SK-N-DZ (cell line): ENCODE measurements at places on chromosomes 12 and 14.

DNA sequence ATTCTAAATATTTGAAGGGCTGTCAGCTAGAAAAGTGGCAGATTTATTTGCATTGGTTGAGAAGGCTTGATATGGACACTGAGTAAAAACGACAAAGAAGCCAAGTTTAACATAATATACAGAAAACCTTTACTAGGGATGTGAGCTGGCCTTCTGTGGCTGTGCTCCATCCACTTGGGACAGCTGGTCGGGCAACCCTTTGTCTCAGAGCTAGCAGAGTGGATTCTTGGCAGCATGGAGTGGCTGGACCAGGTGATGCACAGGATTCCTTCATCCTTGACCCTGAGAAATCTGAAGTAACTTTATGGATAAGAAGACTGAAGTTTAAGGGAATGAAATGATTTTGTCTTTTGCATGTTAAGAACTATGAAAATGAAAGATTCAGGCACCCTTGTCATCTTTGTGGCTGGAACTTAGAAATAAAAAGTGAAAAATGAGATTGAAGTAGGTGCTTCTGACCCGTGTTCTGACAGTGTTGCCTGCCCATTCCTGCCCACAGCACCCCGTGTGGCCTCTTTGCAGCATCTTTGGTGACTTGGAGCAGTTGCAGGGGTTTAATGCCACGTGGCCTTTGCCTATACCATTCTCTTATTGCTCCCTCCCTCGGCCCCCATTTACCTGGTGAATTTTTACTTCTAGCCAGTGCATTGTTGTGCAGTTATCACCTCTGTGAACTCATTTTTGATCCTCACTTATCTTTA lies 32.6 kb downstream of the PELI2 start:
- DNase-seq: no peak

GRCh38 chr14:94239406-94239805 lies 53.7 kb downstream of the SERPINA10 start:
- DNase-seq: no peak

GRCh38 chr12:48572326-48572725 lies 2.5 kb upstream of the LALBA start:
- DNase-seq: no peak

DNA sequence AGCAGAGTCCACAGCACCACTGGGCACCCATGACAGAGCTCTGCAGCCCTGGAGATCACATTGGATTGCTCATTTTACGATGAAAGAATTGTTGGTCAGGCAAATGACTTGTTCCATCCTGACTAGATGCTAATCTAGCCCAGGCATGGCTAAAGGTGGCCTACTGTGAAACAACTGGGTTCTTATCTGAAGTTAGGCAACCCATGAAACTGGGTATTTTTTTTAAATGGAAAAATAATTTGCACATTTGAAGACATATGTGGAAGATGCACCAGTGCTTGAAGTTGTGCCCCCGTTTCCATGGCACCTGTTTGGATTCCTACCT lies 8.3 kb downstream of the PYGL start:
- no peak for DNase-seq

DNA sequence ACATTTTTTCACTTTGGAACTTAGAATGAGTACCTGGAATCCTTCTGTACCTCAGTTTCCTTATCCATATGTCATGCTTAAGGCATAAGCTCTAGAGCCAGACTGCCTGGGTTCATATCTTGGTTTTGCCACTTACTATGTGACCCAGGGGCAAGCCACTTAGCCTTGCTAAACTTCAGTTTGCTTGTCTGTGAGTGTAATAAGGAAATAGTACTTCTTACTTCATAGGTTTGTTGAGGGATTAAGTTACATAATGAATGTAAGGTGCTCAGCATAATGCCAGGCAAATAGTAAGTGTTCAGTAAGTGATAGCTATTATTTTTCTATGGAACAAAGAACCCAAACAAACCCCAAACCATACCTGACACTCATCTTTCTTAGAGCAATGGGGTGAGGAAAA lies 225.1 kb downstream of the BCAT1 start:
- no peak for DNase-seq

DNA sequence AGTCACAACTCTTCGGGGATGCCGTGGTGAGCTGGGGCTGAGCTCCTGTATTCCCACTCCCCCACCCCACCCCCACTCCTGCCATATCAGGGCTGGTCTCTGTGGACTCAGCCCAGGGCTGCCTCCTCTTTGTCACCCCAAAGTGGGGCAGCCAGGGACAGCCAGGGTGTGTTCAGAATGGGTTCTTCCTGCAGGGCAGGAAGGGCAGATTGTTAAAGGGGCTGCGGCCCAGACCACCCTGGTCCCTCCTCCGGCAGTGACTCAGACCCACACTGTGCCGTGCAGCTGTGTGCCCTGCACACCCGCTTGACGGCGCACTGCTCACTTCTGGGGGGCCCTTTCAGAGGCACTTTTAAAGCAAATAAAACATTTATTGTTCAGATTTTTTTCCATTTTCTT lies 9.3 kb downstream of the SLC48A1 start:
- DNase-seq: no peak

GRCh38 chr14:91272341-91273272 lies 28.1 kb upstream of the GPR68 start:
- no peak for DNase-seq

DNA sequence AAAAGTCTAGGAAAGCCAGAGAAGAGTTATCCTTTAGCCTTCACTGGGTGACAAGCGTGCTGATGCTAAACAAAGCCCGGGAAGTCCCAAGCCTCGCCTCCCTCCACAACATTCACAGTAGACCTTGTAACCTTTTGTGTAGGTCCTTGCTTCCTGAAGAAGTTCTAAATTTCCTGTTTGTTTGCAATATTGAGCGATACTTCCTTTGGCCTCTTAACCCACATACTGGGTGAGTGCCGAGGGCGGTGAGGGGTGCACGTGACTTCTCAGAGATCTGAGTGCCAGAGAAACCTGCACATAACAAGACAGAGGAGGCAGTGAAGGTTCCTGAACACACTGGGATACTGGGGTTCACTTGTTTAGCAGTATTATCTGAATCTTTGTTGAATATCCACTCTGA lies 134.3 kb downstream of the PLXNC1 start:
- no peak for DNase-seq

GRCh38 chr12:96263449-96263902 lies 69.3 kb downstream of the ELK3 start:
- no peak for DNase-seq

DNA sequence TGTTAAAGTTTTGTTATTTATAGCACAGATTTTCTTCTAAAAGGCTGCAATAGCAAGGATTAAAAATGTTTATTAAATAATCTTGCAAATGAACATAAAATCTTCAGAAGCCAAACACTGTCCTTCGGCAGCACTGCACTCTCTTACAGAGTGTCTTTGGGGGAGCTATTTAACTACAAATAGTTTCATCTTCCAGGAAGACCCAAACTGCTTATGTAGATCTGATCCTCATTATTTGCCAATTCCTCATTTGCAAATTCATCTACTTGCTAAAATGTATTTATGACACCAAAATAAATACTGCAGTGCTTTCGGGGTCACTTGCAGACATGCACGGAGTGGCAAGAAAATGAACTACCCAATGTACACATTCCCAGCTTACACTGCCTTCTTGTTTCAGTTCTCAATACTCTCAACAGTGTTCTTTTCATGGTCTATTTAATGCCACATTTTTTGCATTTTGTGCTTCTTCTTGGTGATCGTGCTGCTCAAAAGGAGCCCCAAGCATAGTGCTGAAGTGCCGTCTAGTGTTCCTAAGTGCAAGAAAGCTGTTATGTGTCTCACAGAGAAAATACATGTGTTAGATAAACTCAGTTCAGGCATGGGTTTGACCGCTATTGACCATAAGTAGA lies 128.1 kb downstream of the PRKD1 start:
- DNase-seq: no peak

- DNase-seq: no peak
Measured at GRCh38 chr12:99618657-99619056, 28.9 kb upstream of the GARIN6 start.

- no peak for DNase-seq
Measured at GRCh38 chr12:115737895-115738294, 539.6 kb downstream of the MED13L start.

- no peak for DNase-seq
Measured at GRCh38 chr12:91180582-91181395, 1.8 kb downstream of the DCN start.

DNA sequence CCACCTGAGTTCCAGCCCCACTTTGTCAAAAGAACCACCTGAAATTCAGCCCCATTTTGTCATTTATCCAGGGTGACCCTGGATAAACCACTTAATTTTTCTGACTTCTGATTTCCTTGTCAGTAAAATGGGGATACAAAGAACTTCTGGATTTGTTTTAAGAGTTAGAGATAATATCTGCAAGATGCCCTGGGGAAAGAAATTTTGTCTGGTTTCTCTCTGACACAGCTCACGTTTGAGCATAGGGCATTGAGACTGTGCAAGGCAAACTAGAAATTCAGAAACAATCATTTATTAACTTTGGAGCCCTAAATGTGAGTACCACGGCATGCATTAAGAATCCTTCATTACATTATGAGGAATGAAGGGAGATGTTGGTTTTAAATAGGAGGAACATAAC lies 37.2 kb downstream of the TMTC2 start:
- no peak for DNase-seq

DNA sequence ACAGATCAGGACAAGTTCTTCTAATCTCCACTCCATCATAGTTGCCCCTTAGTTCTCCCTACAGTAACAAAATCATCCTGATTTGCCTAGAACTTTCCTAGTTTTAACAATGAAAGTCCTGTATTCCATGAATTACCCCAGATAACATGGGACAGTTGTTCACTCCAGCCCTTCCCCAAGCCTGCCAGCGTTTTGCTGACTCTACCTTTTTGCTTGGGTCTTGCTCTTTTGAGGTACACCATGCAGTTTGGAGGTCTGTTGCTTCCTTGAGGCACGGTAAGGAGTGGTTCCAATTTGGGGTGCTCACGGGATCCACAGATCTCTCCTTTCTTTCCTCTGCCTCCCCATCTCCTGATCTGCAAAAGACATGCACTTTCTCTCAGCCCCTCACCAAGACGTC lies 61.6 kb upstream of the DYRK2 start:
- no peak for DNase-seq

- no peak for DNase-seq
Measured at GRCh38 chr14:53956427-53957201, at the start of gene BMP4. Gene BMP4, minus strand, starts transcription at chr14:53956825. Its CDS starts 4,603 bp downstream, at chr14:53952222.

GRCh38 chr12:64218597-64218996 lies 3.5 kb downstream of the KICS2 start:
- DNase-seq: no peak

- DNase-seq: no peak
Measured at GRCh38 chr12:123032736-123033391, 52.4 kb downstream of the ARL6IP4 start.

DNA sequence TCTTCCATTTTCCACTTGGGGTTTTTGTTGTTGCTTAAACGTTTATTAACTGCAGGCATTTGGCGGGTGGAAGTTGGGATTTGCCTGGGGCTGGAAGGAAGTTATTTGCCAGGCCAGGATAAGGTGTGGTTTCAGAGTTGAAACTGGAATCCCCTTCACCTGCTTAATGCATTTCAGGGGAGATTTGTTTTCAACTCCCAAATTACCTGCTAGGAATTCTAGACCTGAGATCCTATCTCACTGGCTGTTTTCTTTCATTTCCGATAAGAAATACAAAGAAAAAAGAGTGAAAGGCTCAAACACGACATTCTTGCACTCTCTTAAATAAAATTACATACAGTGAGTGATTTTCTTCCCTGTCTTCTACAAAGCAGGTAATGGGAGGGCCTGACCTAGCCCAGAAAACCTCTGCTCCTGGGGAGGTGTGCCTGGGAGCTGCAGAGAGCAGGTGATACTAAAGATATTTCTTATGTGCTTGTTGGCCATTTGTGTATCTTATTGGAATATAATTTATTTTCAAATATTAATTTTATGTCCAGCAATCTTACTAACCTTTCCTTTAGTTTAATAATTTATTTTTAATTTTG lies 278.2 kb downstream of the ZFP36L1 start:
- no peak for DNase-seq

DNA sequence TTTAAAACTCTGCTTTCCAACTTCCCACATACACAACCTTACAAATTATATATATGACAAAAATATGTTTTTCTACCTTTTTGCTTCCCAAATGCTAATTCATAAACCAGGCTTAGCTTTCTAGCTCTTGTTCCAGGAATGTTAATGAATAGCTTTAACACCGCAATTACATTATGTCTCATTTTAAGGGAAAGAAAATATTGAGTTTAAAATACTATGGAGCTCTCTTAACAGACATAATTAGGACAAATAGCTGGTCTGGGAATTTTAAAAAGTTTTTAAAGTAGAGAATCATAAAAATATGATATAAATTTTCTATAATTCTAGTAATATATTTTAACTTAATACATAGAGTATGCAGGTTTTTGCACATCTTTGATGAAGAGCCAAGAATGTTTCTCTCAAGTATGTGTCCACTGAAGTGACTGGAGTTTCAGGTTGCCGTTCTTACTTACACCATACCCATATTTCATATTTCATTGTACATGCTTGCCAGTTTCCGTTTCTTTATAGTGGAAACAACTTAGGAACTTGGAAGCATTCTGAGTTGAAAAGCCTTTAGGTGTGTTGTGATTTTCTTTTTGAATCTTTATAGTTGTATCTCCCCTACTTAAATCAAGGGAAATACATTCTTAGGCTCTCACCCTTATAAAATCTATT lies 90.6 kb upstream of the SLCO1C1 start:
- DNase-seq: no peak
